ENCODE measurements at places on chromosomes 3 and 15.

DNA sequence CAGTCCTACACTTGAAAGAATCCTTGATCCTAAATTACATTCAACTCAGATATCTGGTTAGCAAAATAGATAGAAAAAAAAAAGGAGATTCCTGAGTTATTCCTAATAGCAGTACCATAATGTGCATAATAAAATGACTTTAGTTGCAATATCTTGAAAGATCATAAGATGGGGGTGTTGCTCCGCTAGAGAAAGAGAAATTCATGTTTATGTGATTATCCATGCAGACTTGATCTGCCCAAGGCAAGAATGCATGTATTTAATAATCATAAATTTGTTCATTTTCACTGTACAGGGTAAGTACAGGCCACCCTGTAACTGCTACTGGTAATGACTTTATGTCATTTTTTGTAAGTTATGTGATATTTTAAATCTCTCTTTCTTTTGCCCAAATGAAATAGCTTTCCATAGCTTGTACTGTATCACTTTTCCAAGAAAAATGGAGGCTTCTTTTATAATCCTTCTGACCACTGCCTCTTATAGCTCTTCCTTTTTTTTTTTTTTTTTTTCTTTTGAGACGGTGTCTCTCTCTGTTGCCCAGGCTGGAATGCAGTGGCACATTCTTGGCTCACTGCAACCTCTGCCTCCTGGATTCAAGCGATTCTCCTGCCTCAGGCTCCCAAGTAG lies 84.6 kb downstream of the HCN4 start:
- DNase-seq = peak; percentile 50

GRCh38 chr3:194129581-194130133 lies 6.3 kb upstream of the HES1 start:
- peak; percentile 87 for DNase-seq

GRCh38 chr15:59020322-59020721 lies 32.9 kb downstream of the RNF111 start:
- no peak for DNase-seq

- no peak for DNase-seq
These were observed 19.5 kb downstream of the PSTPIP1 start for GRCh38 chr15:77014132-77015081.

DNA sequence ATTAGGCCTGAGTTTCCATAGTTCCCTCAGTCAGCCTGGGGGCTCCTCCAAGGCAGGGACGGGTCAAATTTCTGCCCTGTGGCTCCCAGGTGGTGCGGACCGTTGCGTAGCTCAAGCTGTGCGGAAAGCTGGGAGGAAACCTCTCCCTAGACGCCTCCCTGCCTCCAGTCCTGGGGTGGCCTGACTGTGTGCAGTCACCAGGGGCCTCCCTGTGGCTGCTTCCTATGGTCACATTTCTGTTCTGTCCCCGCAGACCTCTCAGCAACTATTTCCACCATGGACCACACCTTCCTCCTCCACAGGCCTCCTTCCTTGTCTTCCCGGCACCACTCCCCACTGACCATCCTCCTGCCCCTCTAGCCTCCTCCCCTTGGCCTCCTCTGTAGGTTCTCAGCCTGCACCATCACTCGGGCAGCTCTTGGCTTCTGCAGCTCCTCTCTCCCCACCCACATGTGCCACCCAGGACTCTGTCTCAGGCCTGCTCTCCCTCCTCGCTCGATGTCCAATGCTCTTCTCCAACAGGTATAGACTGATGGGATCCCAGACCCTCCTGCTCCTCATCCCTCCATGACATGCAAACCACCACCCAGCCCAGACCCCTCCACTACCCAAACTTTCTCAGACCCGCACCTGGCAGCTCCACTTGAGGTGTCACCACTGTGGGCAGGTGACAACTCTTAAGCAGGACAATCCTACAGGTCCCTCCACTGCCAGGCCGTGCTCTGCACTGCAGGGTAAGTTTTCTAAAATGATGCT lies 26.9 kb upstream of the SEC13 start:
- no peak for DNase-seq

DNA sequence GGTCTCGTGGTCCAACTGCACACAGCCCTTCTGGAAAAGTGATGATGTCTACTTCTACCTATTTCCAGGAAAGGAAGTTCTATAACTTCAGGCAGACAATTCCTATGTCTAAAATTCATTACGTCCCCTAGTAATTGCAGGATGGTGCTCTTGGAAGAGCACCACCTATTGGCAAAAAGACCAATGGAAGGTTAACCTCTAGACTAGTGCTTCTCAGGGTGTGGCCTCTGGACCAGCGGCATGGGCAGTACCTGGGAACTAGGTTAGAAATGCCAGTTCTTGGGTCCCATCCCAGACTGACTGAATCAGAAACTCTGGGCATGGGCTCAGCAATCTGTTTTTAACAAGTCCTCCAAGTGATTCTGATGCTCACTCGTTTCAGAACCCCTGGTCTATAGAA lies 258.3 kb upstream of the ICE2 start:
- DNase-seq = no peak

GRCh38 chr15:50003786-50004334 lies 115.2 kb downstream of the ATP8B4 start:
- DNase-seq = peak; percentile 91

DNA sequence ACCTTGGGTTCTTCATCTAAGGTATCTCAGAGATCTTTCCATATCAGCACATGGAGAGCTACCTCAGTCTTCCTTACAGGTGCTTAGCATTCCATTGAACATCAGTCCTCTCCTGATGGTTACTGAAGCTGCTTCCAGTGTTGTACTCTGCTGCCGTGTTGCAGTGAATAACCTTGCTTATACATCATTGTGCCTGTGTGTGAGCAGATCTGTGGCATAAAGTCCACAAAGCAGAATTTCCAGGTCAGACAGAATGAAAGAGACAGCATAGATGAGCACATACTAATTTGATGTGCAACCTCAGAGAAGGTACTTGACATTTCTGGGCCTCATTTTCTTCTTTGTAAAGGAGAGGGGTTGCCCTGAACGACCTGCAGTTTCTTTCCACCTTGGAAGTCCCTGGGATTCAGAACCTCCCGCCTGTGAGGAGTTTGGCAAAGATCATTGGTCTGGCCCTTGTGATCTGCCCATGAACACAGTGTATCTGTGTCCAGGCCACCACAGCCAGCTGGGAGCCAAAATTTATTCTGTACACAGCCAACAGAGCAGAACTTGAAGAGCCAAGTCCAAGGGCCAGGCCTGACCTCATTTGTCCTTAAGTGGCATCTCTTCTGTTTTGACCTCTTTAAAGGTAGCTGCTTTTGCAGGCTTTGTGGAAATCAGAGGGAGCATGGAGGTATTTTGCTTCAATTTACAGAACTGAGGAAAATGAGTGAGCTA lies 57.2 kb upstream of the SLC7A14 start:
- DNase-seq = no peak

GRCh38 chr15:77075528-77075927 lies 4.6 kb upstream of the TSPAN3 start:
- DNase-seq = no peak

DNA sequence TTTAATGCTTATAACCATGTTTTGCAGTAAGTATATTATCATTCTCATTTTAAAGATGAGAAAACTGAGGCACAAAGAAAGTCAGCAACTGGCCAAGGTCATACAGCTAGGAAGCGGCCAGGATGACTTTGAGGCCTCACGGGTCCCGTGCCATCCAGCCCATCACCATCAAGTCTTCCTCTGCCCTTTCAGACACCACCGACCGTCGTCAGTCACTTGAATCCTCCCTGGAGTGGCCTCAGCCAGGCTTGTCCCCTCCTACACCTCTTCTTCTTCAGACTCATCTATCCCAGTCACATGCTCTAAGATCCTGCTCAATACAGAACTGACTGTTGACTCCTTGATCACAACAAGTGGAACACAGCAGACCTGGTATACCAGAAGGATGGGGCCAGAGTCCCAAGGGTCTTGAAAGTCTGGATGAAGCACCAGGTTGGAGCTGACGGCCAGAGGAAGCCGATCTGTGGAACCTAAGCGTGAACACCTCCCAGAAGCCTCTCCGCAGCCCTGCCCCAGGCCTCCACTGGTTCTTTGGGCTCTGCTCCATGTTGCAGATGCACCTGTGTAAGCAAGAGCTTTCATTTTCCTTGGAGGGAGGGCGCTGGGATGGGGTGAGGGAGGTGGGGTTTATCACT lies 22.1 kb downstream of the ITGA11 start:
- no peak for DNase-seq

- no peak for DNase-seq
These were observed 77.4 kb downstream of the NEDD4 start for GRCh38 chr15:55915876-55916567.

- peak; percentile 88 for DNase-seq
These were observed at the start of gene EPHA6 for GRCh38 chr3:96813820-96814650. TSS of gene EPHA6 (plus strand) at chr3:96814594.

DNA sequence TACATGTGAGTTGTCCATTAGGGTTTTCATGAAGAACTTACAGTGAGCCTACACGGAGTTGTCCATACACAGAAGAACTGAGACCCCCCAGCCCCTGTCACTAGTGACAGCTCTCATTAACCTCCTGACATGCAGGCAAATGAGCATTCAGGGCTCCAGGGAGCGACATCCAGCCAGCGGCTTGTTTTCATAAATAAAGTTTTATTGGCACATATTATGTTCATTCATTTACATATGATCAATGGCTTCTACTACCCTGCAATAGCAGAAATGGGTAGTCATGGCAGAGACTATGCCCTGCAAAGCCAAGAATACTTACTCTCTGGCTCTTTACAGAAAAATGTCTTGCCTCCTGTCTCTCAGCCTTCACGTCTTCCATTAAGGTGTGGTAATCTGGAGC lies 553.5 kb downstream of the EDEM1 start:
- no peak for DNase-seq

- DNase-seq = no peak
These were observed 419.3 kb downstream of the TUSC7 start for GRCh38 chr3:117128872-117129271.

DNA sequence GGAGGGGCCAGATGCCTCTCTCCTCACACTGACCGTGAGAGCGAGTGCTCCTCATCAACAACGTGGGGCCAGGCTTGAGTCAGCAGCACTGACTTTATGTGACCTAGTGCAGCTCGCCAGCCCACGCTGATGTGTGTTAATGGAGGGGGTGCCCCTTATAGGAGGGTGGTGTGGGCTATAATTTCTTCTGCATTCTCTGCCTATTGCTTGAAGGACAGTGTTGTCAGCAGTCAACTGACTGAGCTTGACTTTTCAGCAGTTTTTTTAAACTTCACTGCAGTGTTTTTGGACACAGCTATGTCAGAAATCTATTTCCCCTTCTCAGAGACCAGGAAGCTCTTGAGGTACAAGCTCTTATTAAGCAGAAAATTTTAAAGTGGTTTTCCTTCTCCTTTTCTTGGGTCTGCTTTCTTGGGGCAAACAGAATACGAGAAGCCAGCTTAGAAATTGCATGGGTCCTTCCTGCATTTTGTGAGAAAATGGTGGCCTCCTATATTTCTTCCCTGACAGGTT lies 304.8 kb upstream of the CTDSPL start:
- DNase-seq = peak; percentile 41

GRCh38 chr15:88881775-88882174 lies 13.6 kb downstream of the HAPLN3 start:
- no peak for DNase-seq

DNA sequence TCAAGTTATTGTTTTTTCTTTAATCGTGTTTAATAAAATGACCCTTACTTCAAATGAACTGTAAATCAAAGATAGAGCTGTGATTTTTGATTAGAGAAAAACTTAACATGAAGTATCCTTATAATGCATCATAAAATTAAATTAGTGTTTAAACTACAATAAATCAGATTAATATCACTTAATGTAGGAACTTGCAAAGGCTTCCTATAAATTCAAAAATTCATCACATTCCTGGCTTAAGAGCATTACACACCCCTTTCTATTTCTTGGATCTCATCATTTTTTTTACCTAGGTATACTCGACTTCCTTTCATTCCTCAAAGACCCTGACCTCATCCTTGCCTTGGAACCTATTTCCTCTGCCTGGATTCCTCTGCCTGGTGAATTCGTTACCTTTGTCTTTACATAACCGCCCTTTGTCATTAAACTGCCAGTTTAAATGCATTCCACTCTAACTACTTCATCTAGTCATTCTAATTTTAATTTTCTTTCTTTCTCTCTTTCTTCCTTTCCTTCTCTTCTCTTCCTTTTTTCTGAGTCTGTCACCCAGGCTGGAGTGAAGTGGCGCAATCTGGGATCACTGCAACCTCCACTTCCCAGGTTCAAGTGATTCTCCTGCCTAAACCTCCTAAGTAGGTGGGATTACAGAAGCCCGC lies 1244.5 kb downstream of the OTOL1 start:
- no peak for DNase-seq

DNA sequence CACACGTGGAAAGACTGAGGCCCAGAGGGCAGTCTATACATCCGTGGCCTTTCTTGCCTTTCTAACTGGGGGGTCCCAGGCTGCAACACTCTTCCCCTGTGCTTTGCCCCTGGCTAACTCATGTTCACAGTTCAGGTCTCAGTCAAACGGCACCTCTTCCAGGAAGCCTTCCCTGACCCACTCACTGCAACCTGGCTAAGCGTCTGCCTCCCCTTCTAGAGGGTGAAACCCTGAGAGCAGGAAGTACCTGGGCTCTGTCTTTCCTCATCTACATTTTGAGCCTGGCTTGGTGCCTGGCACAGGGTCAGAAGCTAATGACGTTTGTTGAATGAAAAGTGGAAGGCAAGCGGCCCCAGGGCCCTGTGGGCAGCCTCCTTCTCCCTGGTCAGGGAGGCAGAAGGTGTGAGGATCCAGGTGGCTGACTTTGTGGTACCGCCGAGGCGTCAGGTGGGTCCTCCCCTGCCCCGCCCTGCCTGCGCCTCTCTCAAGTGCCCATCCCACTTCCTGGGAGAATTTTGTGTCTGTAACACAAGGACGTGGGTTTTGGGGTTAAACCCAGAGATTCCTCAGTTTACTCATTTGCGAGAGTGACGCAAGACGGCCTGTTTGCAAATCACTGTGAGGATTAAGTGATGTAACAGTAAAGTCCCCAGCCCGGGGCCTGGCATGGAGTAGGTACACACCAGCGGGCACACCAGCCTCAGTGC lies 32.1 kb downstream of the DNASE1L3 start:
- DNase-seq = no peak
